ENCODE measurements at places on chromosomes 3 and 15. TPM values are rescaled to one million over a fixed set of nuclear protein-coding genes. Genes with fewer than 3 reads are reported as not detected.
A peak's percentile ranks its signal among the peaks of the same experiment; 100 is the strongest.

Gene TNFSF10
- 2.2 TPM for total RNA-seq

Gene SNX22
- total RNA-seq, result 2.3 TPM

Gene GOLGA6D
- total RNA-seq, result not detected

GRCh38 chr3:128297401-128298138 lies 144.3 kb downstream of the EEFSEC start:
- H3K27me3 ChIP-seq, result no peaks in the 10 kb centered on the region
- H3K27ac ChIP-seq, result no peak overlapping the region
- H3K4me3 ChIP-seq, result no peak overlapping the region
- H3K4me1 ChIP-seq, result no peaks in the 10 kb centered on the region
- no peak for DNase-seq

DNA sequence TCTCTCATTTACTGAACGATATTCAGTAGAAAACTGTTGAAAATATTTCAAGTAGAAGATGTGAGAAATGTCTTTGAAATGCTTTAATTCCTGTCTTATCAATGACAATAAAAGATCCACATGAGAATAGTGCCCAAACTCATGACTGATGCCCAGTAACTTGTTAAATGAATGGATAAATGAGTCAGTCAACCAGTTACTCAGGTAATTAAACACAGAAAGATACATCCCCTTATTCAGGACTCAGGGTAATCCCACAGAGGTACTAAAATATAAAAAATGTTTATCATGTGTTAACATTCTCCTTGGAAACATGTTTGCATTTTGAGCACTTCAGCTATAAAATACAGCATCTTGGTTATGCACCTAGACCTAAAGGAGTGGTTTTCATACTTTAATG lies 169.5 kb downstream of the MBNL1 start:
- no peaks in the 10 kb centered on the region for H3K27me3 ChIP-seq
- H3K27ac ChIP-seq, result no peak overlapping the region
- no peak overlapping the region for H3K4me3 ChIP-seq
- no peak for DNase-seq

- DNase-seq, result no peak
- peaks cover 6% of the 10 kb centered on the region for H3K27me3 ChIP-seq
- H3K4me3 ChIP-seq, result no peak overlapping the region
- no peaks in the 10 kb centered on the region for H3K4me1 ChIP-seq
Observed at GRCh38 chr15:68425428-68426060, 6.4 kb downstream of the ITGA11 start.

DNA sequence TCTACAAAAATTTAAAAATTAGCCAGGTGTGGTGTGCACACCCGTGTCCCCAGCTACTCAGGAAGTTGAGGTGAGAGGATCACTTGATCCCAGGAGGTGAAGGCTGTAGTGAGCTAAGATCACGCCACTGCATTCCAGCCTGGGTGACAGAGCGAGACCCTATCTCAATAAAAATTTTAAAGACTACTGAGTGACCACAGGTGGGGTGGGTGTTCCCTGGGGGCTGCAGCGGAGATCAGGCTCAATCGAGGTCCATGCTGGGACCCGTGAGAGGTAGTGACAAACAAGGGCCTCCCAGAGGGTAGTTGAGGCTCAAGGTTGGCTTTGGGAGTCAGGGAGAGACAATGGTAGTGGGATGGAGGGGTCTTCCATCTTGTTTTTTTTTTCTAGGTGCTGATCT lies 38.9 kb upstream of the LIMD1 start:
- H3K4me3 ChIP-seq, result no peak overlapping the region
- H3K27ac ChIP-seq, result no peak overlapping the region
- no peaks in the 10 kb centered on the region for H3K36me3 ChIP-seq

GRCh38 chr3:54372232-54372631 lies 249.9 kb downstream of the CACNA2D3 start:
- H3K27ac ChIP-seq, result no peak overlapping the region
- H3K4me1 ChIP-seq, result no peaks in the 10 kb centered on the region
- H3K27me3 ChIP-seq, result peaks cover 2% of the 10 kb centered on the region
- no peak overlapping the region for H3K4me3 ChIP-seq

DNA sequence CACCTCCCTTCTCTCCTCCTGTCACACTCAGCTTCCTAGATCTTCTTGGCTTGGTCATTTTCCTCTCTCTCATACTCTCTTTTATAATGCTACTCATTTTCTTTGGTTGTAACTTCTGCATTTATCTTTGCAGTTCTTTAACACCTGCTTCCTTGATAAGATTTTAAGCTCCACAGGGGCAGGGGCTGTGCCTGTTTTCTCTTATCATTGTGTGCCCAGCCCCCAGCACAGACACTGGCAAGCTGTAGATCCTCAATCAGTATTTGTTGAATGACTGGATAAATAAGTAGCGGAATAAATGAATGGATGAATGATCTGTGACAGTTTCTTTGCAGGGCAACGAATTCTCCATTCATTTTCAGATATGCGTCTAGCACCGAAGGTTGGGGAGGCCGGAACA lies 64.3 kb upstream of the MEX3B start:
- H3K36me3 ChIP-seq, result no peaks in the 10 kb centered on the region
- H3K4me1 ChIP-seq, result no peaks in the 10 kb centered on the region
- DNase-seq, result no peak
- no peak overlapping the region for H3K27ac ChIP-seq

- H3K4me3 ChIP-seq, result no peak overlapping the region
- DNase-seq, result no peak
- no peaks in the 10 kb centered on the region for H3K4me1 ChIP-seq
- H3K36me3 ChIP-seq, result no peaks in the 10 kb centered on the region
Observed at GRCh38 chr3:45054196-45054857, 28.2 kb downstream of the CLEC3B start.

GRCh38 chr3:66236281-66236680 lies 15.5 kb downstream of the SLC25A26 start:
- no peaks in the 10 kb centered on the region for H3K36me3 ChIP-seq
- H3K4me1 ChIP-seq, result no peaks in the 10 kb centered on the region
- no peak for DNase-seq
- H3K27ac ChIP-seq, result no peak overlapping the region
- no peaks in the 10 kb centered on the region for H3K27me3 ChIP-seq

- H3K4me3 ChIP-seq, result peak overlapping the region; percentile 93
- H3K27me3 ChIP-seq, result no peaks in the 10 kb centered on the region
- no peak for DNase-seq
- no peaks in the 10 kb centered on the region for H3K36me3 ChIP-seq
Observed at GRCh38 chr15:69161878-69162213, 1.4 kb downstream of the GLCE start.

- peaks cover 2% of the 10 kb centered on the region for H3K27me3 ChIP-seq
- DNase-seq, result no peak
- no peaks in the 10 kb centered on the region for H3K4me1 ChIP-seq
- H3K4me3 ChIP-seq, result no peak overlapping the region
Observed at GRCh38 chr15:87954793-87955192, 301.7 kb downstream of the NTRK3 start.

DNA sequence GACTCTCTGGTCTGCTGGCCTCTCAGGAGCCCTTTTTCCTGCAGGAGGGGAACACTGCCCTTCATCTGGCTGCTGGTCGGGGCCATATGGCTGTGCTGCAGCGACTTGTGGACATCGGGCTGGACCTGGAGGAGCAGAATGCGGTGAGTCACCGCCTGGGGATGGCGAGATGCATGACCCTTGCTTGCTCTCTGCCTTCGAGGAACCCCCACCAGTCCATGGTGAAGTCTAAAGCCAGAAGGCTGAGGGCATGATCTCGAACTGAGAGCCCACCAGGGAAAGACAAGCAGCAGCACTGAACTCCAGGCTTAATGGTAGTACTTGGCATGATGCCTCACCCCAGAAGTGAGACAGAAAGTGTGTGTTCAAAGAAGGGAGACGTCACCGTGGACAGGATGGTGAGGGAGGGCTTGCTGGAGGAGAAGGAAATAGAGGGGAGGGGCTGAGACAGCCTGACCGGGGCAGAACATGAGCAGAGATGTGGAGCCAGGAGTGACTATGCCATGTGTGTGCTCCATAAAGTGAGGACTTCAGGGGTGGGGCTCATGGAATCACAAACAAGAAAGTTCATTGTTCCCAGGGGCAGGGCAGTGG lies 19.2 kb downstream of the ANKDD1A start:
- no peak overlapping the region for H3K27ac ChIP-seq
- no peaks in the 10 kb centered on the region for H3K4me1 ChIP-seq
- DNase-seq, result no peak

- H3K27me3 ChIP-seq, result no peaks in the 10 kb centered on the region
- no peak for DNase-seq
- no peaks in the 10 kb centered on the region for H3K36me3 ChIP-seq
Observed at GRCh38 chr15:71588746-71589145, 221.6 kb upstream of the NR2E3 start.

GRCh38 chr3:170107941-170108340 lies 70.1 kb downstream of the GPR160 start:
- H3K27ac ChIP-seq, result no peak overlapping the region
- DNase-seq, result no peak
- peaks cover 15% of the 10 kb centered on the region for H3K36me3 ChIP-seq
- no peaks in the 10 kb centered on the region for H3K4me1 ChIP-seq

DNA sequence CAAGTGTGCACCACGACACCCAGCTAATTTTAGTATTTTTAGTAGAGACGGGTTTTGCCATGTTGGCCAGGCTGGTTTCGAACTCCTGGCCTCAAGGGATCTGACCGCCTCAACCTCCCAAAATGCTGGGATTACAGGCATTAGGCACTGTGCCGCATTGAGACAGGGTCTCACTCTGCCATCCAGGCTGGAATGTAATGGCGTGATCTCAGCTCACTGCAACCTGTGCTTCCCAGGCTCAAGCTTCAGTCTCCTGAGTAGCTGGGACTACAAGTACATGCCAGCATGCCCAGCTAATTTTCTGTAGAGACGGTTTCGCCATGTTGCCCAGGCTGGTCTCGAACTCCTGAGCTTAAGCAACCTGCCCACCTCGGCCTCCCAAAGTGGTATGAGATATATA lies 51.6 kb downstream of the ACAD9 start:
- no peaks in the 10 kb centered on the region for H3K4me1 ChIP-seq
- no peaks in the 10 kb centered on the region for H3K27me3 ChIP-seq
- DNase-seq, result no peak
- no peaks in the 10 kb centered on the region for H3K36me3 ChIP-seq

GRCh38 chr3:196050597-196050996 lies 31.3 kb downstream of the TFRC start:
- DNase-seq, result no peak
- H3K4me3 ChIP-seq, result no peak overlapping the region
- no peaks in the 10 kb centered on the region for H3K27me3 ChIP-seq
- H3K36me3 ChIP-seq, result peaks cover 46% of the 10 kb centered on the region
- no peaks in the 10 kb centered on the region for H3K4me1 ChIP-seq
- no peak overlapping the region for H3K27ac ChIP-seq

Measured in Panc1 (cell line).